ENCODE measurements at places on chromosomes 1 and 21.

DNA sequence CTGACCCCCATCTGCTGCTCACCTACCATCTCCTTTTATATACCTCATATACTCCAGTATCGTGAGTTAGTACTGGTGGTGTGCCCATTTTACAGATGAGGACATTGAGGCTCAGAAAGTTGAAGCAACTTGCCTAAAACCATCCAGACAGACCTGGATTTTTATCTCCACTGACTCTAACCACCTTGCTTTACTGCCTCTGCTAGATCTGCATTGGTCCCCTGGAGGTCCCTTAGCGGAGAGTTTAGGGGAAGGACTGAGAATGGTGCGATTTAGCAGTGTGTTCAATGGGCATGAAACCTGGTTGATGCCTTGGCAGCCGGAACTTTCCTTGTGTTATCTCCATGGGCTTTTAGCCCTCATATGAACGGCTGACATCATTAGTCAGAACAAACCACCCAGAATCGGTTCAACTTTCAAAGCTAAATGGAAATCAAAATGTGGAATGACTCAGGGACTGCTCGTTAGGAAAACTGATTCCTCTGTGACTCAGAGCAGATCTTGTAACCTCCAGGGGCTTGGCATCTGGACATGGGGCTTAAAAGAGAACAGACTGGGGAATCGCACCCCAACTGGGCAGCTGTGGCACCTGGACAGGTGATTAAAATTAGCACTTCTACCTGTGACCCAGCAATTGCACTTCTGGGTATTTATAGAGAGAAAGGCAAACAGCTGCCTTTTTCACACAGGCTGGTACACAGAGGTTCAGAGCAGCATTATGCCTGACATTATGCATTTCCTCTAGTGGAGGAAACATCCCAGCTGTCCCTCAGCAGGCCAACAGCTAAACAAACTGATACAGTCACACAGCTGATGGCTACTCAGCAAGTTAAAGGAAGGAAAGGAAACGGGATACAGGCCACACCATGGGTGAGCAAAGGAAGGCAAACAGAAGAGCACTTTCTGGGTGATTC lies 25.3 kb downstream of the TMEM51 start:
- DNase-seq, result no peak

DNA sequence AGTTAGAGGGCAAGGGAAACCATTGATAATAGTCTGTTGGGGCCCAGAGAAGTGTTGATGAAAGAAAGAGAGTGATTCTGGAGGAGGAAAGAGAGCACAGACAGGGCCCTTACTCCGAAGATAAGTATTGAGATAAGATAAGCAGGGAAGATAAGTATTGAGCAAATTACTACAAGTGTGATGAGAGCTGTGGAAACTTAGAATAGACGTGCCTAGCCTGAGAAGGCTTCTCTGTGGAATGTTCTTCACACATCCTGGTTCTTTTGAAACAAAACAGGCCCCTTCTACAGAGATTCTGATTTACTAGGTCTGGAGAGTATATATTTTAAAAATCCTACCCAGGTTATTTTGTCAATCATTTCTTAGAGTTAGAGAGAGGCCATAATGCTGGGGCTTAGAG lies 26.4 kb downstream of the FNBP1L start:
- DNase-seq, result no peak

- no peak for DNase-seq
These were observed 12.0 kb upstream of the CCDC190 start for GRCh38 chr1:162872981-162873380.

DNA sequence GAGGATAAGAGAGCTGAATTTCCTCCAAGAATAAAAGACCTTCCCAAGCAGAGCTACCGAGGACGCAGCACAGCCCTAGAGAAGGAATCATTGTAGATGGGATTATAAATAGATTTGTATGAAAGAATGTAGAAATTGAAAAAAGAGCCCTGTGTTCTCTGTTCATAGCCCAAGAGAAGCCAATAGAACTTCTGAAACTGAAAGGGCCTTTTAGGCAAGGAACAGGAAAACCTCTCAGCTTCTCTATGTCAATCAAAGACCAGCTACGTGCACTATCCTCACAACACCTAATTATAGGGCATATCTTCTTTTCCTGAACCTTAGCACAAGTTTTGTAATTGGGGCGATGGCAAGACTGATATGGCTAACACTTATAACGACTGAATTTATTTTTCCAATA lies 192.4 kb upstream of the RNPC3 start:
- no peak for DNase-seq

DNA sequence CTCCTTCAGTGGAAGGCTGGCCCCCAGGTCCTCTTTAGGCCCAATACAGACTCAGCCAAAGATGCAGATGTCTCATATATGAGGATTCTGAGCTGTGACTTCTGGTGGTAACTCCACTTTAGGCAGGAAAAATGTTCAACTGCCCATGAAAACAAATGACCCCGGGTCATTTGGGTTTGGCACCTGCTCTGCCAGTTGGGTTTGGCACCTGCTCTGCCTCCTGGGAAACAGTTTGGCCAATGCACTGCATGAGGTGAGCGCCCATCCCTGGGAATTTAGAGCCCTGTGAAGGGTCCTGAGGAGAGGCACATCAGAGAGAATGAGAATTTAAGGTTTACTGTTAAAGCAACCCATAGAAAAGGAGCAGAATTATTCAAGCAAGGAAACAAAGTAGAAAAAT lies 45.3 kb downstream of the B3GALT5 start:
- DNase-seq, result no peak

Data from cortex of kidney (tissue), 1 donor.